ENCODE measurements at places on chromosomes 3 and 15.

- DNase-seq = no peak
These were observed 109.4 kb upstream of the SAMMSON start for GRCh38 chr3:69890084-69890483.

- no peak for DNase-seq
These were observed 26.1 kb downstream of the SKIL start for GRCh38 chr3:170383567-170383966.

DNA sequence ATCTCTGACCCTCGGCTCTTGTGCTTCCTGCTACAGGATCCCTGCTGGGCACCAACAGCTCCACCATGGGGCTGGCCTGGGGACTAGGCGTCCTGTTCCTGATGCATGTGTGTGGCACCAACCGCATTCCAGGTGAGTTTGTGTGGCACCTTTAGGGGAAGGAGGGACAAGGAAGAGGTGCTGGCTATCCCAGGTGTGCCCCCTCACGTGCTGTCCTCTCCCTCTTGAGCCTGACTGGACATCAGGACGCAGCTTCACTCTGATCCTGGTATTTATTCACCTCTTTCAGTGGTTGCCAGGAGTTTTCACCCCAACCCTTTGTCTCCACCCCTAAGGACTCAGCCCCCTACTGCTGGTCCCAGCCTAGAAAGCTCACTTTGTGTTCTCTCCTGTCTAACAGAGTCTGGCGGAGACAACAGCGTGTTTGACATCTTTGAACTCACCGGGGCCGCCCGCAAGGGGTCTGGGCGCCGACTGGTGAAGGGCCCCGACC, 960 bp downstream of the THBS1 start:
- DNase-seq = peak; percentile 18

GRCh38 chr3:28036599-28037575, 204.5 kb upstream of the CMC1 start:
- no peak for DNase-seq

- DNase-seq = no peak
These were observed 983.1 kb downstream of the FHIT start for GRCh38 chr3:60268123-60268522.

GRCh38 chr15:40242601-40243000, 3.7 kb downstream of the PAK6 start:
- no peak for DNase-seq

GRCh38 chr3:191119415-191120295, 79.4 kb upstream of the OSTN start:
- peak; percentile 43 for DNase-seq

DNA sequence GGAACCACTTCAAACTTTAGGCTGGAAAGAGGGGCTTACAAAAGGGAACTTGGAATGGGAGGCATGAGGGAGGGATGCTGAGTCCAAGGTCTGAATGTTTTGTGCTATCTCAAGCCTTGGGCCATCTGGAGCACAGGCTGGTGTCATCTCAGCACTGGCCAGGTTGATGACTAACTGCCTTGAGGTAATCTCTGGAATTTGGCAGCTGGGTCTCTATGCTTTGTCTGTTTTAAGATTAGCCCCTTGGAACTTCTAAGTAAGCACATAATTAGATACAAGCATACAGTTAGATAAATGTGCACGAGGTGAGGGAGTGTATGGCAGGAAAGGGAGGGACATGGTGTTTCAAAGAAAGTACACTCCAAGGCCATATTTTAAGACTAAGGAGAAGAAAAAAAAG, 252.4 kb upstream of the CCDC54 start:
- DNase-seq = no peak

- no peak for DNase-seq
These were observed 995.3 kb downstream of the OTOL1 start for GRCh38 chr3:162491952-162492351.

DNA sequence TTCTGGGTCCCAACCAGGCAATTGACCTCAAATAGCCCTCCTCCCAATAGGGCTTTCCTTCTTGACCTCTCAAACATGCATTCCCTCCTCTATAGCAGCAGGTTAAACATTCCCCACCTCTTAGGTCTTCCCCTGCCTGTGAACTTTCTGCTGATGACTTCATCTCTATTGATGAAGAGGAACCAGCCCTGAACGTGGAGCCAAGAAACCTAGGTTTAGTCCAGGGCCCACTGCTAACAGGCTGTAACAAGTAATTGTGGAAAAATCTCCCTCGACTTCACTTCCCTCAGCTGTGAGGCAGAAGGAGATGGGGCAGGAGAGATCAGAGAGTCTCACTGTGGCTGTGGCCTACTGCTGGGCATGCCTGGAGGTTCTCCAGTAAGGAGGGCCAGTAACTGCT, 24.7 kb downstream of the ILDR1 start:
- no peak for DNase-seq

DNA sequence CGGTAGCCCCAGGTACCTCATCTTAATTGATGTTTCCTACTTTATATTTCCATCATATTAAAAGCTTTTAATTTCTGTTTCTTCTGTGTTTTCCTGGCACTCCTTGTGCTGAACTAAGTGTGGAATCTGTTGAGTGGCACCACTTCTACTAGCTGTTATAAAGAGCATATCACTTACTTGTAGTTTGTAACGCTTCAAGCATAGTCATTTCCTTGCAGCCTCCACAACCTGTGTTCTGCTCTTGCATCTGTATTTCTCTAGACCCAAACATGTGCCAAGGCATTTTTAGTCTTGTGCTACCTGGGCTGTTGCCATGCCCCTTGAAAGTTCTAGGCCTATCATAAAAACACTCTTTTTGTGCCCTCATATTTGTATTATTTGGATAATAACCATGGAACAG, 16.0 kb downstream of the ZNF654 start:
- no peak for DNase-seq

- no peak for DNase-seq
These were observed 55.1 kb upstream of the ZBTB38 start for GRCh38 chr3:141313093-141313683.

DNA sequence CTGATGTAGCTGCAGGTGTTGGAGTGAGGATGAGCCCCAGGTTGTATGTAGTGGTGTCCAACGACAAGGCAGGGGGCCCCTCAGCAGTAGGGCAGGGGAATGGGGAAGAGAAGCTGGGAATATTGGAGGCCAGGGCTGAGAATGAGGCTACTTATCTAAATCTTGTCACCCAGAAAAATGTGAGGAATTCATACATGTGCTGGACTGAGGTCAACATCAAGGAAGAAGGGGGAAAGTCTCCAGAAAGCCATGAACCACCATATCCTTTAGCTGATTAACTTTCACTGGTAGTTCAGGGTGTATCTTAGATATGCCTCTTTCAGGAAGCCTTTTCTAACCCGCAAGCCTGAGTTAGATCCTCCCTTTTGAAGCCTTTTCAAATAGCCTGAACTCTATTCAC, 22.6 kb upstream of the FSTL1 start:
- no peak for DNase-seq

DNA sequence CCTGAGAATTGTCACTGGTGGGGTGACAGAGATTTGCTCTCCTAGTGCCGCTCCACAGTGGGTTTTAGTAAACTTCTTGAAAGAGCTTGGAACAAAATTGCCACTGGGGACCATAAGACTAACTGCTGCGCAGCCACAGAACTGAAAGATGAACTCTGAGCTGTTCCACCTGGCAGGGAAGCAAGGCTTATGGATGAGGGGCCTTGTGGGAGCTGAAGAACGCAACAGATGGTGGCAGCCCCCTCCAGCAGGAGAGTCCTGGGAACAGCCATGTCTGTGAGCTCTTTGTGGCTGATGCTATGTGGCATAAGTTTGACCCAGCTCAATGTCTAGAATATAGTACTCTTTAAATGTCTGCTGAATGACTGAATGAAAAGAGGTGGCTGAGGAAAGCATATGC, 66.8 kb upstream of the C2CD4B start:
- no peak for DNase-seq

DNA sequence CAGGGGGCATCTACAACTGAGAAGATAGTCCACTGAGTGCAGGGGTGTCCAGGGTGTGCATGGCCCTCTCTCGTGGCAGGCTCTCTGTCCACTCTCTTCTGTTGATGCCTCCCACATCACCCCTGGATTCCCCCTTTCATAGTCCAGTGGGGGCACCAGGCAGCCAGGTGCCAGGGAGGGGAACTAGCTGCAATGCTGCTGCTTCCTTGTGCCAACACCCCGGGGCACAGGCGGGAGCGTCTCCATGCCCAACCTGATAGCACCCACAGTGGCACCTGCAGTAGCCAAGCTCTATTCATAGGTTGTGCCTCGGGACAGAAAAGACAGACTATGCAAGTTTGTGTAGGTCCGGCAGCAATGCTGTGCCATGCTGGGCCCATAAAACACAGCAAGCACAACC, 11.7 kb downstream of the DUOX2 start:
- no peak for DNase-seq

DNA sequence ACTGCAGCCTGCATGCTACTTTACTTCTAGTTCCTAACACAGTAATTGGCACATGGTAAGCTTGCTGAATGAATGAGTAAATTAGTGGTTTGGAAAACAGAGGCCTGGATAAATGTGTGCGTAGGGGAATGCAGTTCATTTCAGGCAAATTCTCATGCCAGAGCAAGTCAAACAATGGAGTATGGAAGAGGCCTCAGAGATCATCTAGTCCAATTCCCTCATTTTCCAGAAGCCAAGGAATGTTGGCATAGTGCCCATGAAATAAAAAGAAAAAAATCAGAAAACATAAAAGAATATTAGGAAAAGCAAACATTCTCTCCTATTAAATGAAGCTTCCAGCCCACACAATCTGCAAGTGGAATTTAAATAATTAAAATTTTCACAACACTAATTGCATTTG, 92.4 kb downstream of the MB21D2 start:
- no peak for DNase-seq

DNA sequence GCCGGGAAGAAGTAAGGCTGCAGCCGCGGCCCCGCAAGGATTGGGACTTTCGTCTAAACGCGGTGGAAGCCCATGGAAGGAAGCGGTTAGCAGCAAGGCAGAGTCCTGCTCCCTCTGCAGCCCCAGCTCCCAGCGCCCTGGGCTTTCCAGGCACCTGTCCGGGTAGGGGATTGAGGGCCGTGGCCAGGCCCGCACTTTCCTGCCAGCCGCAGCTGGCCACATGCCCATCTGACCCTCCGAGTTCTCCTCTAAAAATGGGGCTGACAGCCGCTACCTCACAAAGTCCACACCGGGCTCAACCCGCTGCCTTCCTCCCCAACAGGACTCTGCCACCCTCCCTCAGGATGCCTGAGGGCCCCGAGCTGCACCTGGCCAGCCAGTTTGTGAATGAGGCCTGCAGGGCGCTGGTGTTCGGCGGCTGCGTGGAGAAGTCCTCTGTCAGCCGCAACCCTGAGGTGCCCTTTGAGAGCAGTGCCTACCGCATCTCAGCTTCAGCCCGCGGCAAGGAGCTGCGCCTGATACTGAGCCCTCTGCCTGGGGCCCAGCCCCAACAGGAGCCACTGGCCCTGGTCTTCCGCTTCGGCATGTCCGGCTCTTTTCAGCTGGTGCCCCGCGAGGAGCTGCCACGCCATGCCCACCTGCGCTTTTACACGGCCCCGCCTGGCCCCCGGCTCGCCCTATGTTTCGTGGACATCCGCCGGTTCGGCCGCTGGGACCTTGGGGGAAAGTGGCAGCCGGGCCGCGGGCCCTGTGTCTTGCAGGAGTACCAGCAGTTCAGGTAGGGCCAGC, 1.9 kb downstream of the NEIL1 start:
- peak; percentile 69 for DNase-seq

DNA sequence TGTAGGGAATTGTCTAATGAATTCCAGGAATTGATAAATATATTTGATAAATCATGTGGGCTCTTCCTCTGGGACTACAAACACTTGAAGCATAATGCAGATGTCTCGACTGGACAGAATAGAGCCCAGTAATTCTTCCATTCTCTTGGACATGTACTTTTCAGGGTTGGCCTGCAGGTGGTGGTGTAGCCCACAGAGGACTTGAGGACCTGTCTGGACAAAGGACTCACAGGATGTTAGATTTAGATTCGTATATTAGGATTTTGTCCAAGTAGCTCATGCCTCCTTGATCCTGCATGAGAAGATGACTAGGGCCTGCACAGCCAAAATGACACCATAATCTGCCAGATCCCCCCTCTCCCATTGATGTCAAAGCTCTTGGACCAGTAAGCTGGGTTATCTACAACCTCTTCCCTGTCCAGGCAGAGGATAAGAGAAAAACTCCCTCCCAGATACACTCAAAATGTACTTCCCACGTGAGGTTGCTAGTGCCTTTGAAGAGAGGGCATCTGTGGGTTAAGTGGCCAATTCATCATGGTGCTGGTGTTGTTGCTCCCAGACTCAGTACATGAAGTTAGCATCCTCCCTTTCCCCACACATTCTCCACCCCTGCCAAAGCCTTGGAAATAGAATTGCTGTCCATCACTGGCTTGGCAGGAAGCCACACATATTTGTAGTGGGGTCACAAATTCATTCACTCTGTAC, 88.6 kb upstream of the ZNF280D start:
- DNase-seq = peak; percentile 46

DNA sequence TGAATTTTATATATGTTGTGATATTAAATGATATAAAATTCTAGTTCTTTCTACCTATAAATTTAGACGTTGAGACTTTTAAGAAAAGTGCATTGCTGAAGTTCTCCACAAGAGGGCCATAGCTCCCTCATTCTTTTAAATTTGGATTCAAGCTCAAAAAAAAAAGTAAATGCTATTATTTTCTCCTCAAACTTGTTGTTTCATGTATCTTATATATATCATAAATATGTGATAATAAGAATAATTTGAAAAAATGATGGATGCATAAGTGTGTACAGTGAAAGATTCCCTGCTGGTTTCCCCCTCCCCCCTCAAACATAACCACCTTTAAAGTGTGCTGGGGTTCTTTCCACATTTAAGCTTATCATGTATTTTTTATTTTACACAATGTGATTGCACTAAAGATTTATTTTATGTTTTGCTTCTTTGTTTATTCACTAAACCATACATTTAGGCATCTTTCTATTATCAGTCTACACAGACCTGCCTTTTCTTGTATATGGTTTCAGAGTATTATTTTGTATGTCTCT, 769.4 kb upstream of the GOLIM4 start:
- DNase-seq = no peak

DNA sequence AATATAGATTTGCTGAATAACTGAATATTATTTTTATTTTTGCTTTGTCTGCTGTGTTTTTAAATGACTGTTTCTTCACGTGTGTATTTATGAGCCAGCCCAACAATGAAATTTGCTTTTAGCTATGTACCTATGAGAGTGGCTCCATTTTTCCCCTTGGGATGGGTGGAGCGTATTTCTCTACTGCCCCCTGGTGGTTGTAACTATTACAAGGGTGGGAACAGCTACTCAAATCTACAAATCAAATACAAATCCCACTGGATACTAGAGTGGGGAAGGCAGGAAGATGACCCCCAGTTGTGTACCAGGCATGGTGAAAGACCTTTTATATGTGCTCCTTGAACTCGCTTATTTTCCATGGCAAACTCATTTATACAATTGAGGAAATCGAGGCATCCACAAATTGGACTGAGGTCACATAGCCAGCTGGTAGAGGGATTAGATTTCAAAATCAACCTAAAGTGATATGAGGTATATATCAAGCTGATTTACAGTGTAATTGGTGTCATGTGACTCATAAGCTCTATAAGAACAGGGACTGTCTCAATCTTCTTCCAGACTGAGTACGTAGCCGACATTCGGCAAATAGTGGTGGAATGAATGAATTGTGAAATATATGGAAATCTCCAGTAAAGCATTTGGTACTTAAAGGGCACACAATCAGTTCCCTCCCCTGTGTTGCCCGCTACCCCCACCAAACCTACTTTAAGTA, 69.5 kb upstream of the VEPH1 start:
- peak; percentile 47 for DNase-seq

Data from retina (tissue), 1 donor.